ENCODE measurements at places on chromosomes 2 and 18.

GRCh38 chr2:233413559-233414272, 59.4 kb downstream of the DGKD start:
- DNase-seq = peak; percentile 70

GRCh38 chr2:187884003-187884402, 329.8 kb upstream of the TFPI start:
- DNase-seq = no peak

DNA sequence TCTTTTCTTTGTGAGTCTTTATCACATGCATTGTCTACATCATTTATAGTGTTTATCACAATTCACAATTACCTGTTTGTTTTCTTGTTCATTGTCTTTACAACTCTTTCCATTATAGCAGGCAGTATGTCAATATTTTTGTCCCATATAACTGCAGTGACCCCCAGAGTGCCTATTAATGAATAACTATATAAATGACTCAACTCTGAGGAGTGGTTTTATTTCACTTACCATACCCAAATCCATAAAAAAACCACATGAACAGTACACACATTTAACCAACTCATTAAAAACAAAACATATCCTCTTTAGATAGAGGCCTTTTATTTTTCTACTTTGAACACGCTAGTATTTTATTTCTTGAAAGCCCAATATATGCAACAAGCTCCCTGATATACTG, 1419.1 kb upstream of the NXPH2 start:
- DNase-seq = no peak

- no peak for DNase-seq
Measured at GRCh38 chr2:196592911-196593881, 46.3 kb upstream of the CCDC150 start.

DNA sequence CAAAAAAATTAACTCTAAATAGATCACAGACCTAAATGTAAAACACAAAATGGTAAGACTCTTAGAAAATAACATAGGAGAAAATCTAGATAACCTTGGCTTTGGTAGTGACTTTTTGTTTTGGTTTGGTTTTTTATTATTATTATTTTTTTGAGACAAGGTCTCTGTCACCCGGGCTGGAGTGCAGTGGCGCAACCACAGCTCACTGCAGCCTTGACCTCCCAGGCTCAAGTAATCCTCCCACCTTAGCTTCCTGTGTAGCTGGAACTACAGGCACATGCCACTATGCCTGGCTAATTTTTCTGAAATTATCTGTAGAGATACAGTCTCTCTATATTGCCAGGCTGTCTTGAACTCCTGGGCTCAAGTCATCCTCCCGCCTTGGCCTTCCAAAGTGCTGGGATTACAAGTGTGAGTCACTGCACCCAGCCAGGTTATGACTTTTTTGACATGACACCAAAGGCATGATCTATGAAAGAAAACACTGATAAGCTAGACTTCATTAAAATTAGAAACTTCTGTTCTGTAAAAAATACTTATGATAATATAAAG, 88.0 kb downstream of the HNRNPLL start:
- peak; percentile 48 for DNase-seq

DNA sequence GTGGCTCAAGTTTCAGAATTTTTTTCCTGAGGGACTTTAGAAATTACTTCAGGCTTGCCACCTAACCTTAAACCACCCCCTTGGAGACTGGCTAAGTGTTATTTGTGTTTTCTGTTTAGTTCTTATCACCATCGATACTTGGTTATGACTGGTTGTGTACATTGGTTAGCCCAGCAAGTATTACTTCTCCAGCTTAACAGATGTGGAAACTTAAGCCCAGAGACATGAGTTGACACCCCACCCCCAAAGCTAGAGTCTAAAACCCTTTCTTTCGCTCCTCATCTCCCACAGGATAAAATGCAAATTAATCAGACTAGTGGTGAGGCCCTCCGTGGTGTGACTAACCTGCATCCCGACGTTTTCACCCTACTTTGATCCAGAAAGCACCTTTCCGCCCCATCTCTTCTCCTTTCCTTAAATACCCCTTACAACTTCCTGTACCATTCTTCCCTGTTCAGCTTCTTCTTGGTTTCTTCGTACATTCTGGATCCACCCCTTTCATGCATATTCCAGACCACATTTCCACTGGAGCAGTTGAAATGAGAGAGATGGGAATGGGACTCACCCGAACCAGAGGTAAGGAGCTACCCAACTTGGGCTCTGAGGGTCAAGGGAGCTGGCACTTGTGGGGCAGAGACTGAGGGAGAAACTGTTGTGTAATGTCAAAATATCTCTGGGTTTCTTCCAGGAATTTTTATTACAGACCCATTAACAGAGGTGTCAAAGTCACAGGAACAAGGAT, 819 bp upstream of the MAP3K2 start:
- no peak for DNase-seq

DNA sequence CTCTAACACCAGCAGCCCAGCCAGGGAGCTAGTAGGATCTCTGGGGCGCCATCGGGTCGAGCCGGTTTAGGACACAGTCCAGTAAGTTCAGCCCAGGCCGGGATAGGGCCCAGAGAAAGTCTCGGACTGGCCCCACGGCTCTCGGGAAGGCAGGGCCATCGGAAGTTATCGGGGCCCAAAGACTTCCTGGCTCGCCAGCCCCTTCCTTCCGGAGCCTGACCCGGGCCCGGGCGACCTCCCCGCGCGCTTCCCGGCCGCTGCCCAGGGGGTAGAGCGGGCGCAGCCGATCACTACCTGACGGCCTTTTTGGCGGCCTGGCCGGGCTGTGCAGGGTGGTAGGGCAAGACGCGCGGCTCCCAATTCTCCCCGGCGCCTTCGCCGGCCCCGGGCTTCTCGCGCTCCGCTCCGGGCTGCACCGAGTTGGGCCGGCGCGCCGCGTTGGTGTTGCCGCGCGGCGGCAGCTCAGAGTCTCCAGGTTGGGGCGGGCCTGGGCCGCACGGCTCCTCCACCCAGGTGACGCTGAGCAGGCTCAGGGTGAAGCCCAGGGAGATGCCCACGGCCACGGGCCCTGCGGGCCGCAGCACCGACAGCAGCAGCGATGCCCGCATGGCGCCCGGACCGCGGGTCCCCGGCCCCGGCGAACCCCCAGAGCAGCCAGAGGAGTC, 546 bp downstream of the CHPF start:
- DNase-seq = no peak

- DNase-seq = no peak
Measured at GRCh38 chr2:20592106-20593071, 58.5 kb downstream of the HS1BP3 start.

DNA sequence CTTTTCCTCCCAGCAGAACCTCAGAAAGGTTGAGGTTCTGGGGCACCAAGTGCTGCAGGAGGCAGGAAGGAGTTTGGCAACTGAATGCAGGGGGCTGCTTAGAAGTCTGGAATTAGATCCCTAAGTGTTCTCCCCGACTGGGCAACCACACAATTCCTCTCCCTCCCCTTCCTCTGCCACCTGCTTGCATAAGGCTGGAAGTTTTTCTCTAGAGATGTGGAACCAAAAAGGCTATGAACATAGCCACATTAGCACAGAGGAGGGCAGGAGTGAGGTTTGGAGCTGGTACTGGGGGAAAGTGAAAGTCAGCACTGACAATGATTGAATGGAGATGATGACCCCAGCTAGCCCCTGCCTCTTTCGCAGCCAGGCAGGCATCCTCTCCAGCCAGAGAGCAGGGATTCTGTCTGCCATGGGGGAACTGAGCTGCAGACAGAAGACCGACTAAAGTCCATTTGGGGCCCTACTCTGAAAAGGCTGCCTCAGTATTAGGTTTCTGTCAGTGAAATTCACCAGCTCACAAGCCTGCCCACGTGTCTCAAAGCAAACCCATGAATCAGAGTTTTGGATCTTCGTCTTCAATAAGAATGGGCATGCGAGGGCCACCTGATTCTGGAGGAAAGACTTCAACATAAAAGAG, 87.9 kb upstream of the ITGA6 start:
- DNase-seq = no peak

DNA sequence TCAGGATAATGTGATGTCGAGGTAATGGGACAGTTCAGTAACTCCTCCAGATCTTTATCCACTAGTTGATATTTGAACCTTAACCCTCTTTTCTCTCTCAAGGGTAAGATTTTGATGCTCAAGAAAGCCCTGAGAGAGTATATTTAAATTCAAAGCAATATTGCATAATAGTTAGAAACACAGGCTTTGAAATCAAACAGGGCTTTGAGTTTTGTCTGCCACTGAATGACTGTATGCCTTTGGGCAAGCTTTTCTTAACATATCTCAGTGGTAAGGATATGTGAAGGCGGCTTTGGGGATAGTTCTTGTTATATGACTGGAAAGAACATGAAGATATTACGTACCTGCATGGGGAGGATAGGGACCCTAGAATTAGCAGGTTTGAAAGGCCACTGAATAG, 11.1 kb downstream of the ITPRID2 start:
- no peak for DNase-seq
